Liver (tissue), 10 donors: ENCODE measurements at places on chromosomes 11 and 22. TPM values are rescaled to one million over a fixed set of nuclear protein-coding genes. Genes with fewer than 3 reads are reported as not detected.

GRCh38 chr11:129443276-129443675 lies 67.6 kb downstream of the BARX2 start:
- H3K4me1 ChIP-seq, result no peaks in the 10 kb centered on the region
- H3K36me3 ChIP-seq, result no peaks in the 10 kb centered on the region
- H3K27me3 ChIP-seq, result no peaks in the 10 kb centered on the region
- H3K4me3 ChIP-seq, result no peak overlapping the region
- DNase-seq, result no peak
- no peak overlapping the region for H3K27ac ChIP-seq

DNA sequence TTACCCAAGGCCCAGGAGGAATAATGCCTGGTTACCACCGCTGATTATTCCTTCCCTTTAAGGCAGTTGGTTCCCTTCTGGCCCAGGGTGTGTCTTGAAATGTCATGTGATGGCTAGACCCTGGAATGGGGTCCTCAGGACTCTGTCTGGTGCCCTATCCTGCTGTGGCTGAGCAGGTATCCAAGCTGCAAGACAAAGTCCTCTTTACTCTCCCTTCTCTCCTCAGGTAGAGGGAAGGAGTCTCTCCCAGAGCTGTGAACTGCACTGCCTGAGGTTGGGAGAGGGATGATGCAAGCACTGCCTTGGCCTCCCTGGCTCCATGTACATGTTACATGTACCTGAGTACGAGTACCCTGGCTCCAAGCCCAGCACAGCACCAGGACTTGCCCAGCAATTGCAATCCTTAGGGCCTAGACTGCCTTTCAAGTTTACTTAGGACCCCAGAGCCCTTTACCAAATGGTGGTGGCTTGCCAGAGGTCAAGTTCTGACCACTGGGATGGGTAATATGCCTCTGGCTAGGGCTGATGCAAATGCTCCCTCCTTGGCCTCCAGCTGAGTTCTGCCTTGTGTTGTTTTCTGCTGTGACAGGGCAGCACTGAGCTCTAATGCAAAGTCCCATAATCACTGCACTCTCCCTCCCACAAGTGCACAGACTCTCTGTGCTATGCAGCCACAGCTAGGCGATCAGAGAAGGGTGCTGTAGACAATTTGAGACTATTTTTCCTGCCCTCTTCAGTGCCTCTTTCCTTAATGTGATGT lies 20.7 kb upstream of the AQP11 start:
- DNase-seq, result no peak
- no peaks in the 10 kb centered on the region for H3K4me1 ChIP-seq
- no peak overlapping the region for H3K4me3 ChIP-seq
- H3K27ac ChIP-seq, result no peak overlapping the region

- H3K27ac ChIP-seq, result no peak overlapping the region
- no peaks in the 10 kb centered on the region for H3K36me3 ChIP-seq
- no peaks in the 10 kb centered on the region for H3K27me3 ChIP-seq
- DNase-seq, result no peak
Observed at GRCh38 chr11:29480981-29481380, 535.8 kb downstream of the KCNA4 start.

DNA sequence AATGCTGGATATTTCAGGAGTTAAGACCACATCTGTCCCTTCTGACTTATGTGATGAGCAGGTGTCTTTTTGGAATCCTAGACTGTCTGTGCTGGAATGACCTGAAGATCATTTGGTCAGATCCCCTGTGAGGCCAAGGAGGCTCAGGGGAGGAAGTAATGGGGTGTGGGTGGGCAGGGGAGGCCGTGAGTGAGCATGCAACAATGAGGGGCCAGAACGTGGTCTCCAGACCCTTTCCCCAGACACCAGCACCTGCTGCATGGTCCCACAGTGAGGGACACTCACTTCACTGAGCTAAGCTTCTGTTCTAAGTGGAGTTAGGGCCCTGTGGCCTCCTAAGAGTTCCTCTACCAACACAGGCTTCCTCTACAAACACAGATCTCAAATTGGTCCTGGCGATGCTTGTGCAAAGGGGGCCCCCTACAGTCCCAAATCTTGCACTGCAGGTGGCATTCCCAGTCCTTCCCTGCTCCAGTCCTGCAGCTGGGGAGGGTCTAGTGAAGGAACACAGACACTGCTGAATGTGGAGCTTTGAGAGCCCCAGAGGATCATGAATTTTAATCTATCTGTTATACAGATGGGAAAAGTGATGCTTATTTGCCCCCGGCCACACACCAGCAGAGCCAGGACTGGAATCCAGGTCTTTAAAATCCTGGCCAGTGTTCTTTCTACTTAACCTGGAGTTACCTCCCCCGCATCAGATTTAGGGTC lies 7.4 kb downstream of the USP2 start:
- no peaks in the 10 kb centered on the region for H3K36me3 ChIP-seq
- H3K27ac ChIP-seq, result no peak overlapping the region
- peaks cover 57% of the 10 kb centered on the region for H3K4me1 ChIP-seq
- no peak overlapping the region for H3K4me3 ChIP-seq

- H3K36me3 ChIP-seq, result no peaks in the 10 kb centered on the region
- no peak for DNase-seq
- H3K27ac ChIP-seq, result no peak overlapping the region
Observed at GRCh38 chr11:66116576-66117361, 46.7 kb downstream of the PACS1 start.

GRCh38 chr11:120336641-120337354 lies 585 bp downstream of the ARHGEF12 start:
- H3K4me3 ChIP-seq, result peak overlapping the region; percentile 99
- H3K4me1 ChIP-seq, result peaks cover 13% of the 10 kb centered on the region
- H3K27ac ChIP-seq, result peak overlapping the region; percentile 94
- peak; percentile 71 for DNase-seq
- H3K27me3 ChIP-seq, result no peaks in the 10 kb centered on the region

GRCh38 chr11:65662247-65662798 lies 393 bp downstream of the RELA start:
- peak overlapping the region; percentile 100 for H3K27ac ChIP-seq
- H3K4me3 ChIP-seq, result peak overlapping the region; percentile 100
- peaks cover 30% of the 10 kb centered on the region for H3K4me1 ChIP-seq
- H3K36me3 ChIP-seq, result peaks cover 9% of the 10 kb centered on the region
- H3K27me3 ChIP-seq, result no peaks in the 10 kb centered on the region

- peak; percentile 81 for DNase-seq
- H3K4me3 ChIP-seq, result peak overlapping the region; percentile 62
- H3K4me1 ChIP-seq, result peaks cover 30% of the 10 kb centered on the region
Observed at GRCh38 chr11:64742889-64743590, 902 bp downstream of the RASGRP2 start.

The OR10A3 gene
- not detected for polyA plus RNA-seq

The AIFM3 gene
- polyA plus RNA-seq, result 0.38 TPM

The TRIM51 gene
- not detected for polyA plus RNA-seq

The CYB5R3 gene
- 210 TPM for polyA plus RNA-seq
